Osteocyte (in vitro differentiated cells): ENCODE measurements at places on chromosomes 12 and 14. TPM values are rescaled to one million over a fixed set of nuclear protein-coding genes. Genes with fewer than 3 reads are reported as not detected.

Gene GUCY2C
- total RNA-seq = not detected in 2 replicates

Gene KCNJ8
- total RNA-seq = 0.24 and 0.59 TPM in 2 replicates

Gene BIN2
- total RNA-seq = not detected in 2 replicates

Gene TGM1
- total RNA-seq = 2.1 and 2.3 TPM in 2 replicates

- no peak overlapping the region for H3K4me3 ChIP-seq
- H3K27ac ChIP-seq = peak overlapping the region; percentile 97
- no peak for DNase-seq
- H3K4me1 ChIP-seq = peaks cover 55% of the 10 kb centered on the region
- no peaks in the 10 kb centered on the region for H3K36me3 ChIP-seq
Measured at GRCh38 chr12:63294327-63294632, 143.3 kb upstream of the AVPR1A start.

GRCh38 chr12:122545855-122546254, 18.8 kb downstream of the KNTC1 start:
- H3K27ac ChIP-seq = no peak overlapping the region
- DNase-seq = no peak
- peaks cover 5% of the 10 kb centered on the region for H3K36me3 ChIP-seq
- H3K4me1 ChIP-seq = no peaks in the 10 kb centered on the region
- H3K4me3 ChIP-seq = no peak overlapping the region
- no peaks in the 10 kb centered on the region for H3K27me3 ChIP-seq

DNA sequence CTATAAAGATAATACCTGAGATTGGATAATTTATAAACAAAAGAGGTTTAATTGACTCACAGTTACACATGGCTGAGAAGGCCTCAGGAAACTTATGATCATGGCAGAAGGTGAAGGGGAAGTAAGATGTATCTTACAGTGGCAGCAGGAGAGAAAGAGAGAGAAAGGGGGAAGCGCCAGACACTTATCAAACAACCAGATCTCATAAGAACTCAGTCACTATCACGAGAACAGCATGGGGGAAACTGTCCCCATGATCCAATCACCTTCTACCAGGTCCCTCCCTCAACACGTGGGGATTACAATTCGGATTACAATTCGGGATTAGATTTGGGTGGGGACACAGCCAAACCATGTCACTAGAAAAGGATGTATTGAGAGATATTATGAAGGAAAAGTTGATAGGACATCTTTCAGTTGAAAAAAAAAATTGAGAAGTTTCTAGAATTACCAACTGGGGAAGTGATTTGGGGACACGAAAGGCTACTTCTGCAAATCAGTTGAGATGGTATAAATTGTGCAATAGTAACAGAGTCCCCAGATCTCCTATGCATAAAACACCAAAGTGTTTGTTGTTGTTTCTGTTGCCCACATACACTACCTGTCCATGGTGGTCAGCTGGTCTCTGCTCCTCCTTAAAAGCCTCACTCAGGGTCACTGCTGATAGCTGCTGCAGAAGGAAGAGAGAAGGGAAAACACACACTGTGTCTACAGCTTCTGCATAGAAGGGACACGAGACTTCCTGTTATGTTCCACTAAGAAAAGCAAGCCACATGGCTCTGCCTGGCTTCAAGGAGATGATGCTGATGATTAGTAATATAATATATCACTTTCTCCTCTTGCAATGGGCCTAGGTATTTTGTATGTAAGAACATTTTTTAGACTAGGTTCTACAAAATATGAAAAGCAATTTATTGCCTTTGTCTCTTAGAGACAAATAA, 465.5 kb downstream of the PDZRN4 start:
- H3K27me3 ChIP-seq = no peaks in the 10 kb centered on the region
- H3K4me3 ChIP-seq = no peak overlapping the region
- no peaks in the 10 kb centered on the region for H3K4me1 ChIP-seq
- H3K27ac ChIP-seq = no peak overlapping the region

DNA sequence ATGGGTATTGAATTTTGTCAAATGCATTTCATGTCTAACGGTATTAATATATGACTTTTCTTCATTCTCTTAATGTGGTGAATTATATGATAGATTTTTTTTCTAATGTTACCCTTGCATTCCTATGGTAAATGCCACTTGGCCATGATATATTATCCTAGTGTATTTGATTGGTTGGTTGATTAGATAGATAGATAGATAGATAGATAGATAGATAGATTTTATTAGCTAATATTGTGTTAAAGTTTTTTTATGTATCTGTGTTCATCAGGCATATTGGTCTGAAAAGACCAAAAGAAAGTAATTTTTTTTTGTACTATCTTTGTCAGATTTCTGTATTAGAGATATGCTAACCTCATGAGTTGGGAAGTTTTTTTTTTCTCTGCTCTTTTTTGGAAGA, 124.6 kb downstream of the TGFB3 start:
- H3K4me3 ChIP-seq = no peak overlapping the region
- peaks cover 11% of the 10 kb centered on the region for H3K36me3 ChIP-seq
- peaks cover 36% of the 10 kb centered on the region for H3K4me1 ChIP-seq
- H3K27me3 ChIP-seq = no peaks in the 10 kb centered on the region
- no peak overlapping the region for H3K27ac ChIP-seq

- no peak overlapping the region for H3K27ac ChIP-seq
- no peaks in the 10 kb centered on the region for H3K4me1 ChIP-seq
- DNase-seq = no peak
Measured at GRCh38 chr12:5230861-5231260, 187.2 kb downstream of the KCNA5 start.
